ENCODE measurements at places on chromosomes 11 and 22. TPM values are rescaled to one million over a fixed set of nuclear protein-coding genes. Genes with fewer than 3 reads are reported as not detected.

Gene TMEM151A
- polyA plus RNA-seq, result not detected

Gene HORMAD2
- polyA plus RNA-seq, result not detected

Gene CADM1
- polyA plus RNA-seq, result 70.7 TPM

Gene MUC6
- not detected for polyA plus RNA-seq

Gene BTG4
- polyA plus RNA-seq, result not detected

Gene CDCA5
- 4.2 TPM for polyA plus RNA-seq

Gene PRAME
- not detected for polyA plus RNA-seq

Gene TMPRSS5
- polyA plus RNA-seq, result not detected

Gene P2RY6
- not detected for polyA plus RNA-seq

Gene NRXN2
- polyA plus RNA-seq, result not detected

Gene RFPL3
- polyA plus RNA-seq, result not detected

Gene HPX
- polyA plus RNA-seq, result 0.32 TPM

Gene OR51B4
- 0.67 TPM for polyA plus RNA-seq

Gene MLC1
- polyA plus RNA-seq, result 0.15 TPM

Gene CECR2
- polyA plus RNA-seq, result not detected

Gene UCP3
- polyA plus RNA-seq, result 0.53 TPM

Gene UPK2
- not detected for polyA plus RNA-seq

Gene OR52N4
- polyA plus RNA-seq, result not detected

Gene IGSF9B
- not detected for polyA plus RNA-seq

- DNase-seq, result no peak
Observed at GRCh38 chr11:59614277-59615119, 1.1 kb downstream of the OSBP start.

- no peak for DNase-seq
Observed at GRCh38 chr11:102986815-102987214, 31.3 kb upstream of the MMP13 start.

GRCh38 chr11:10490398-10491241 is 35.6 kb downstream of the AMPD3 start:
- DNase-seq, result peak; percentile 92

DNA sequence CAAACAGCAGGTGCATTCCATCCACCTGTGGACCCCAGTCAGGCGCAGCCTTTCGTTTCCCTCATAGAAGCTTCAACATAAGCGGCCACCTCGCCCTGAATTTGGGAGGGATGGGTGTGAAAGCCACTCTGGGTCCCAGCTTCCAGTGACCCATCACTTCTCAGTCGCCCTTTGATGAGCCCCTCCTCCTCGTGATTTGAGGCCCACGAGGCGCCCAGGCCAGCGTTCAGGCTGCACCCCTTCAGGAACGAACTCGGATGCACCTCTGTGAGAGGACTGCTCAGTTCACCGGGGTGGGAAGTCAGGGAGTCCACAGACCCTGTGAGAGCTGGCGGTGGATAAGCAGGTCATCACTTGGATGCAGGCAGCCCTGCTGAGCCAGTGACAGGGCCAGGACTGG is 1118.2 kb downstream of the BRD1 start:
- no peak for DNase-seq

- no peak for DNase-seq
Observed at GRCh38 chr11:102398297-102398696, 51.3 kb downstream of the BIRC2 start.

- no peak for DNase-seq
Observed at GRCh38 chr22:26447584-26448329, 18.7 kb downstream of the ASPHD2 start.

GRCh38 chr11:75422248-75423231 is 10.5 kb downstream of the KLHL35 start:
- DNase-seq, result no peak

DNA sequence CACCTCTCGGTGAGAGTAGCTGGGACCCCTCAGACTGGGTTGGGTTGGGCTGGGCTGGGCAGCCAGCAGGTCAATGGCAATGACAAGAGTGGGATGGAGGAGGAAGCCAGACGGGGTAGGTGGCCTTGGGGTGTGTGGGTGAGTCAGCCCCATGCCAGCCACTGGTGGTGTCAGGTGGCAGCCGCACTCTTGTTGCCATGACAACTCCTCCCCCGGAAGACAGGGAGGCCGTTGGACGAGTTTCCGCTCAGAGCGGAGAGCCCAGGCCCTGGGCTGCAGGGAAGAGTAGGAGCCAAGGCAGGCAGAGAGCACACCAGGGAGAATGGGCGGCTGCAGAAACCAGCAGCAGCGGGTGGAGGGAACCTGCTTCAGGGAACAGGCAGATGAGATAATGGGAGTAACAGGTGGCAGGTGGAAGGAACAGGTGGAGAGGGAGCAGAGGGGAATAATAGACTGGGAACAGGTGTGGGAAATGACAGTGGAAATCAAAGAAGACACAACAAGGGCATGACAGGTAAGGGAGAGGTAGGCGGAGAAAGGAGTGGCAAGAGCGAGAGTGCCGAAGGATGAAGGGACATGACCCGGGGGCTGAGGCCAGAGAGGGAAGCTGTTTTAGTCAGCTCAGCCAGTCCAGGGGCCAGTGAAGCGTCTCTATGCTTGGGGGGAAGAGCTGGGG is 8.7 kb downstream of the SPTBN2 start:
- no peak for DNase-seq

- DNase-seq, result no peak
Observed at GRCh38 chr11:71542879-71543777, 5.1 kb upstream of the KRTAP5-9 start.

- no peak for DNase-seq
Observed at GRCh38 chr11:70483917-70484316, 85.6 kb downstream of the CTTN start.

- no peak for DNase-seq
Observed at GRCh38 chr22:39416319-39416718, 16.7 kb downstream of the TAB1 start.

- peak; percentile 32 for DNase-seq
Observed at GRCh38 chr11:82978422-82979099, 77.0 kb downstream of the DDIAS start.

DNA sequence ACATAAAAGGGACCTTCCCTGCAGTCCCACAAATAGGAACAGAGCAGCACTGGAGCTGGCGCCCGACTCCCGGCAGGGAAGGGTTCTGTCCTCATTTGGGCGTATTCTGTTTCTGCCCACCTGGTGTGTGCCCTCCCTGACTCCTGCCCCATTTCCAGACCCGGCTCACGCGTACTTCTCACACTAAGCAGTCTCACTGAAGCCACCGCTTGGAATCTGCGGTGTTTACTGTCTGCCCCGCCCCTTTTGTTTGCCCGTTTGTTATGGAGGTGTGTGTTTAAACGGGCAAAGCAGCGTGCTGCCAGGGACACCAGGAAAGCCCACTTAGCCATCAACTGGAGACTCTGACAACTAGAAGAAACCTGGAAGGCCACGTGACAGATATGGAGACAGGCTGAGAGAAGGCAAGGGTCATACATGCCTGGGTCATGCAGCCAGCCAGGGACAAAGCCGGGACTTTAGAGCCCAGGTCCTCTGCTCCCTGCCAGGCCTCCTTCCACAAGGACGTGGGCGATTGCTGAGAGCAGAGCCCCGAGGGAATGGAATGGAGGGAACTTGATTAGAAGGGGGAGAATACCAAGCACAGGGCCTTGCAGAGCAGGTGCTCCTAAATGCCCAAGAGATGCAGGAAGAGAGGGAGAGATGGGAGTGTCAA is 8.7 kb upstream of the EFCAB6 start:
- no peak for DNase-seq

DNA sequence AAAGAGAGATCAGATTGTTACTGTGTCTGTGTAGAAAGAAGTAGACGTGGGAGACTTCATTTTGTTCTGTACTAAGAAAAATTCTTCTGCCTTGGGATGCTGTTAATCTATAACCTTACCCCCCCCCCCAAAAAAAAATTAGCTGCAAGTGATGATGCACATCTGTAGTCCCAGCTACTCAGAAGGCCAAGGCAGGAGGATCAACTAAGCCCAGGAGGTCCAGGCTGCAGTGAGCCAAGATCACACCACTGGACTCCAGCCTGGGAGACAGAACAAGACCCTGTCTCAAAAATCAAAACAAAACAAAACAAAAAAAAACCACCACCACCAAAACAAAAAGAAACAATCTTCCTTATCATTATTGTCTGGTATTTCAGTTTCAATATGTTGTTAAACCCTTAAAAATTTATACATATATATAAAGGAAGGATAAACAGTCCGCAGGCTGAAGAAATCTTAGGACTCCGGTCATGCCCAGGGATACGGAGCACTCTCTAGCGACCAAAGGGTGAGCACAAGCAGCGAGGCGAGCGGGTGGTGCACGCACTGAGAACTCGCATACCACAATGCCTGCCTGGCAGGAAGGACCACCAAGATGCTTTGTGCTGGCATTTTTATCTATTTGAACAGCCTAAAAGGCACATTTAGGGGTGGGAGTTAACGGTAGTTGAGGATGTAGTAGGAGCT is 6.4 kb downstream of the POLDIP3 start:
- DNase-seq, result no peak

GRCh38 chr11:114059278-114059983 is at the start of gene ZBTB16:
Gene ZBTB16 (plus strand): TSS chr11:114059711. CDS start chr11:114063301, 3,590 bp downstream.
- DNase-seq, result no peak

GRCh38 chr11:6607190-6607795 is 3.7 kb downstream of the ILK start:
- DNase-seq, result no peak

GRCh38 chr11:70296681-70297080 is 26.2 kb downstream of the PPFIA1 start:
- DNase-seq, result no peak

- no peak for DNase-seq
Observed at GRCh38 chr22:47201186-47201995, 438.9 kb downstream of the TBC1D22A start.

- DNase-seq, result no peak
Observed at GRCh38 chr22:43152357-43153071, 1.2 kb downstream of the TSPO start.

DNA sequence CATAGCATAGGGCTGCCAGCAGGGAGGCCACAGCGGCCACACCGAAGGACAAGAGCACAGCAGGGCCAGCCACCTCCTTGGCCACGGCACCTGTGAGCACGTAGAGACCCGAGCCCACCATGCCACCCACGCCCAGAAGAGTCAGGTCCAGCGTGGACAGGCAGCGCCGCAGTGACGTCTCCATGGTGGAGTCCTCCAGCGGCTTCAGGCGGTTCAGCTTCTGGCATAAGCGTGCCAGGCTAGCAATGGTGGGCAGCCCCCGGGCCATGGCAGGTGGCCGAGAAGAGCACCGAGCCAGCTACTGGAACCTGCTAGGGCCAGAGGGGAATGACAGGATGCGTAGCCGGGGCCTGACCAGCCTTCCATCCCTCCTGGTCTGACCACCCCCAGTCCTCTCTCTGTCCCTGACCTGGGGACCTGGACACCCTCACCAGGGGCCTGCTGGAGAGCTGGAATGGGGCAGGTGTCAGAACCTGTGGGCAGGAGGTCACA is 770 bp downstream of the SLC7A4 start:
- DNase-seq, result no peak

All from AG04450 (cell line).